Fibroblast of mammary gland (primary cell): ENCODE measurements at places on chromosomes 5 and 9.

- peak; percentile 72 for DNase-seq
Observed at GRCh38 chr5:124661317-124662141, 84.9 kb downstream of the ZNF608 start.

DNA sequence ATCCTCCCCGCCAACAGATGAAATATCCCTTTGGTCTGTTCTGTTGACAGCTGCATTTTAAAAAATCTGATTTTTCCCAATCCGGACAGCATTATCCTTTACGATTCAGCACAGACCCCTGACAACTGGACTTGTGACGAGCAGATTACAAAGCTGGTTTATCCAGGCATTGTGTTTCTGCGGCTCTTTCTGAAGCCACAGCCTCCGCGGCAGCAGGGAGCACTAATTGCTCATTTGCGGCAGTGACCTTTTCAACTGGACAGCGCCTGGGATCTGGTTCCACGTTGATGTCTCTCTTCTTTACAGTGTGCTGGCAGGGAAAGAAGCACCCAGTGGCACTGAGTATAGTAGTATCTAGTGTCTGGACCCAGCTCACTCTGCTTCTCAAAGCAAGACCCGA, 351.2 kb downstream of the ZNF608 start:
- no peak for DNase-seq

DNA sequence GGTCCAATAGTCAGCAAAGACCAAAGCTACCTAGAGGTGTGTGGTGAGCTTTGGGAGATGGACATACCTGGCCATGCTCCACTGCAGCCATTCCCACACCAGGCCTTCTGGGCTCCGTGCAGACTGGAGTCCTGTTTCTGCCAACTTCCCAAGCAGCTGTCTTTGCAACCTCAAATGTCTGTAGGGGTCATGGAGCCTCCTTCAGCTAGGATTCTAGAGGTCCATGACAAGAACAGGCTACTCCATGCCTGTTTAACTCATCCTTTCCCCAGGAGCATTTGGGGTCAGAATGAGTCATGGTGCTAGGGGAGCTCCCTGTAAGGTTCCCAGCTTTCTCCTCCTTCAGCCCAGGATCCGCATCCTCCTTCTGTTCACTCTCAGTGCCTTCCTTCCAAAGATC, 17.1 kb downstream of the VPS13A start:
- DNase-seq = peak; percentile 53

- no peak for DNase-seq
Observed at GRCh38 chr5:144202726-144203125, 32.1 kb downstream of the KCTD16 start.
